ENCODE measurements at places on chromosomes 4 and X.

DNA sequence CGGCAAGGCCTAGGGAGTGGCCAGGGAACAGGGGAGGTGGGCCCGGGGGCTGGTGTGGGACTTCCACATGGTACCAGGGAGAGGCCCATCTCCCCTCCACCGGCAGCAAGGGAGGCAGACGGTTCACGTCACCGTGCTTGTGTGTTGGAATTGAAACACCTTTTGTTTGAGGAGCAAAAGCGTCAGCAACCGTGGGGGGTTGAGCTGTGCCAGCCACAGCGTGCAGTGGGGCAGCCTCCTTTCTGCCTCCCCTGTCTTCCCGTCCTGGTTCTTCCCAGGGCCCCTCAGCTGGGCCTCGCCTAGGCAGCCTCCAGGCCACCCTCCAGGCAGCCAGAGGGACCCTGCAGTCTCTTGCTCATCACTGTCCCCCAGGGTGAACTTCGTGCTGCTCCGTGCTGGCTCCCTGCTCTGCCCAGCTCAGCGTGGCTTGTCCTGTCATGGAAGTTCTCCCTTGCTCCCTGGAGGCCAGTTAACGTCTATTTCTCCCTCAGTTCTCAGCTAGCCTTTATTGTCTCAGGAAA lies 32.1 kb upstream of the HGFAC start:
- no peak for DNase-seq

DNA sequence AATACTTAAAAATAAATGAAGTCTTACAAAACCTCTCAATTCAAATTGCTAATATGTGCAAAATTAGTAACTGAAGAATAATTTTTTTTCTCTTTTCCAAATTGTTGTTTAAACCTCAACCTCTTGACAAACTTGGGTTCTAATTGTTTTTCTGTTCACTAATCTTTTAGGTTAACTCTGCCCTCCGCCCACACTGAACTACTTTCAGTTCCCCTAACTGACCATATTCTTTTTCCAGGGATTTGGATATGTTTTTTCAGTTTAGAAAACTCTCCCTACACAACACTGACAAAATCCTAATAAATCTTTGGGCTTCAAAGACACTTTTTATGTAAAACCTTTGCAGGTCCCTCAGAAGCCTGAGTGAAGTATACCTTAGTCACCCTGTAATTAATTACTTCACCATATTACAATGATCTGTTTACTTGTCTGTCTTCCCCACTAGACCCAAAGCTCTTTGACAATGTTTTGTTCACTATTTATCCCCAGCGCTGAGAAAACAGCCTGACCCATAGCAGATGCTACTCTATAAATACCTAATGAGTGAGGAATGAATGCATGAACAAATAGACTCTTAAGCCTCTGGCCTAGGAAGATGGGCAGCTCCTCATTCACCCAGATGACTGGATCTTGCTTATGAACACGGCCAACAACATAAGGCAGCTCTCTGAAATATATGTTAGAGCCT lies 134.9 kb downstream of the MAML3 start:
- DNase-seq: peak; percentile 32

- no peak for DNase-seq
Measured at GRCh38 chr4:113445286-113445685, 316.3 kb downstream of the CAMK2D start.

- DNase-seq: no peak
Measured at GRCh38 chr4:71417150-71417549, 78.3 kb downstream of the SLC4A4 start.

DNA sequence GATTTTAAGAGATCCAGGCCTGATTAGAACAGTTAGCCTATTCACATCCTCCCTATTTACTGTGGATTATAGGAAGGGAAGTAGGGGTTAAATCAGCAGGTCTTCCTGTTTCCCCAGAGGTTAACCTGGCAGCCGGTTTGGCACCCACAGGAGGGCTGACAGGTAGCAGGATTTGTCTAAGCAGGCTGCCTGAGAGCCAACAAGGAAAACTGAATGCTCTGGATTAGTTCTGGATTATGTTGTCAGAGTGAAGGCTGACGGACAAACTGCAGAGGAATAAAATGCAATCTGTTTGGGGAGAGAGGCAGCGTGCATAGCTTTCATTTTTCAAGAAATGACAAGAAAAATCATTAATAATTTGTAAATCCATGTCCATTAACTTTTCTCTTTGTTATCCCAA lies 397.1 kb upstream of the FAM241A start:
- DNase-seq: no peak

- DNase-seq: no peak
Measured at GRCh38 chr4:165656399-165656798, 216.6 kb upstream of the TLL1 start.

GRCh38 chrX:1466971-1467561 lies 14.4 kb upstream of the ASMTL start:
- no peak for DNase-seq

GRCh38 chrX:77444545-77444944 lies 2.6 kb upstream of the FGF16 start:
- DNase-seq: no peak

- no peak for DNase-seq
Measured at GRCh38 chr4:27242217-27242616, 381.6 kb downstream of the STIM2 start.

DNA sequence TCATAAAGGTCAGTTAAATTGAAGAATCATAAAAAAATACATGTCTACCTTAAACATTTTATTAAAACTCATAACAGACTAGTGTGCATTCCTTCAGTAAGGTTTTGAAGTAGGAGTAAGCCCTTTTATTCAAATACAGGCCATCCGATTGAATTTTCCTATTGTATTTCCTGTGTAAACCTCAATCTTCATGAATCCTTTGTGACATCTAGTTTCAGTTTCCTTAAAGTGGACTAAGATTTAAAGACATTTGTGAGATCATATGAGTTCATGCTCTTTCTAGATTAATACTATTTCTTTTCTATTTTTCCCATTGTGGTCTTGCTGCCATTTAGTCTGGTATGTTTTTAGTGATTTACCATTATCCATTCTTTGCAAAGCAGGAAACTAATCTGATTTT lies 644.7 kb upstream of the BOD1L1 start:
- DNase-seq: no peak

GRCh38 chrX:13716905-13717304 lies 17.5 kb downstream of the TRAPPC2 start:
- no peak for DNase-seq

GRCh38 chr4:110586131-110586850 lies 36.6 kb downstream of the PITX2 start:
- DNase-seq: peak; percentile 1

Measured in NCI-H510A treated with DMSO at 0.1 percent for 48 hours (cell line).